Right lung (tissue), 10 donors: ENCODE measurements at places on chromosomes 3 and 15.
A peak's percentile ranks its signal among the peaks of the same experiment; 100 is the strongest.

GRCh38 chr15:40290918-40291574 lies 8.2 kb upstream of the ANKRD63 start:
- no peak for DNase-seq

GRCh38 chr3:98602078-98602678 lies 8.8 kb upstream of the CPOX start:
- peak; percentile 37 for DNase-seq

- no peak for DNase-seq
These were observed 56.3 kb downstream of the SLCO2A1 start for GRCh38 chr3:133973249-133973980.

GRCh38 chr15:25056484-25057425 lies 102.0 kb downstream of the SNRPN start:
- no peak for DNase-seq

DNA sequence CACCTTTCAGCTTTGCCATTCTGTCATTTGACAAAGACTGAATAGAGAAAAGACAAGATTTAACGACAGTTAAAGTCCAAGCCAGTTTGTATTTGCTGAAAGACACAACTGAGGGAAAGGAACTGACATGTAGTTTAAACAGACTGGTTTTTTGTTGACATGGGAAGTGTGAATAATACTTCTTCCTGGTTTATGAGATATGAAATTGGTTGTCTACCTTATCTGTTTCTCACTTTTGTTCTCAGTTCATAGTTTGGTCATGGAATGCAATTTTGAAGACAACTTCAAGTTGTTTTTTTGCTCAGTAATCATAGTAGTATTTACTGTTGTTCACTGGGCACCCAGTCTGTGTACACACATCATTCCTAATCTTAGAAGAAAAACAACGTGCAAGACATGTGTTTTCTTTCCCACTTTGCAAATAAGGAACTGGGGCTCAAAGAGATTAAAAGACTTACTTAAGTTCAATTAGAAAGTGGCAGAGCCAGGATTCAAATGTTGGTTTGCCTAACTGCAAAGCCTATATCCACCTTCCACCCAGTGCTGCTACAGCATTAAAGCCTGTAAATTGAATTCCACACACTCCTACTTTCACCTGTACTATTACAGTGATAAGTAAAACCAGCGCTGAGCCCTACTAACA lies 103.5 kb downstream of the LPP start:
- DNase-seq, result peak; percentile 21

GRCh38 chr15:86645925-86646500 lies 566.3 kb downstream of the AGBL1 start:
- DNase-seq, result no peak

DNA sequence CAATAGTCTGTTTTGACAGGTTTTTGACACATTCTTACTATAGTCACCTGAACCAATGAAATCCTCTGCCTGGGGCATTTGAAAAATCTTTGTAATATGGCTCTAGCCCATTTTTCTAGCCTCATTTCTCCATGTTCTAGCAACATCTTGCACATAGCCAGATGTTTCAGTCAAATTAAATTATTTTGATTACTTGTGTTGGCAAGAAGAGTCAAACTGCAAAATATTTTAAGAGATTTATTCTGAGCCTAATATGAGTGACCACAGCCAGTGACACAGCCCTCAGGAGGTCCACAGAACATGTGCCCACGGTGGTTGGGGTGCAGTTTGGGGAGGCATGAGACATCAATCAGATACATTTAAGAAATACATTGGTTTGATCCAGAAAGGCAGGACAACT lies 6.9 kb downstream of the IFT122 start:
- no peak for DNase-seq

GRCh38 chr3:129482721-129483120 lies 42.7 kb downstream of the IFT122 start:
- DNase-seq, result no peak

GRCh38 chr3:68162644-68163043 lies 508.2 kb upstream of the SUCLG2 start:
- peak; percentile 4 for DNase-seq

GRCh38 chr3:46895204-46895660 lies 17.7 kb downstream of the PTH1R start:
- no peak for DNase-seq

GRCh38 chr3:114143817-114144216 lies 35.0 kb downstream of the DRD3 start:
- no peak for DNase-seq

DNA sequence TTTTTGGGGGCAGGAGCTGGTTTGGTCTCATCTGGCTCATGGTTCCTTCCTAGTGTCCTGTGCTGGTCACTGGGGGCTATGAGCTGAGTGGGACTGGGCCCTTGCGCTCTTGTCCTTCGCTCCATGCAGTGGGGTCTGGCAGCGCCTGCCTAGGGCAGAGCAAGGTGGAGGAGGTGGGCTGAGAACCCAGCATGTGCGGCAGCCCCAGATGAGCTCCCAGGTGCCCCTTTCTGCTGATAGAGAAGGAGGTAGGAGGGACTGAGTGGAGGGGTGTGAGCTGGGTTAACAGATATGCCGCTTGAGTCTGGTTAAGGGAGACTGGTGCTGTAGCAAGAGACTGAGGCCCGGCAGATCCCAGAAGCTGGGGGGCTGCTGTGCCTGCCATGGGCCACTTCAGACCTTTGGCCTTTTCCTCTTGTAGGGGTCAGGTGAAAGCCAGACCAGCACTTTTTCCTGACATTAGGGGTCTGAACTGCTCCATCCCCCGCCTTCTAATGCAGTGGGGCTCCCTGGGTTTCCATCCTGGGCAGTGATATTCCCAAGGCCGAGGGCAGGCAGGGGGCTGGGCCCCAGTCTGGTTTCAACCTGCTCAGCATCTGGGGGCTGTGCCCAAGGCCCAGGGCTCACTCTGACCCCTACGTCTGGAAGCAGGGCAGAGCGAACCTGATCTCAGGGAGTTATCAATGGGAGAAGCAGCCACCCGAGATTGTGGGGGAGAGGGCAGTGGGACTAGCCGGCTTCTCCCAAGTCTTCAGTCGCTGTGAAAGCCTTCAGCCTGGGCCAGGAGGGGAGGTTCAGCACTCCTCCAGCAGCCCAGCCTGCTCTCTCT lies 62.9 kb upstream of the PRR23C start:
- DNase-seq, result no peak

- no peak for DNase-seq
These were observed 14.1 kb downstream of the ACKR2 start for GRCh38 chr3:42823351-42823750.

DNA sequence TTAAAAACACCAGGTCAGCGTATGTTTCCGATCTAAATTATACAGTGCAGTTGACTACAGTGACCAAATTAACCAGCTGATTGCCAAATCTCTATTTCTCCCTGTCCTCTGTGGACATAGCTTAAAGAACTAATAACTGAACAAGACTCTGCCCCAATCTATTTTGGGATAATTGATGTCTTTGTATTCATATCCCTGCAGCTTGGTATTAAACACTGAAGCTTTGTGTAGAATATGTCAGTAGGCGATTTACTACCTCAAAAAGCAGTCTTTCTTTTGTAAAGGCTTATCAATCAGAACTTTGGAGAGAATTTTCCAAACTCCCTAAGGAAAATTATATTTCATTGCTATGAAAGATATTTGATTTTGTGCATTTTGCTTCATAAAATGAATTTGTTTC lies 258.2 kb downstream of the SOX2 start:
- DNase-seq, result no peak

DNA sequence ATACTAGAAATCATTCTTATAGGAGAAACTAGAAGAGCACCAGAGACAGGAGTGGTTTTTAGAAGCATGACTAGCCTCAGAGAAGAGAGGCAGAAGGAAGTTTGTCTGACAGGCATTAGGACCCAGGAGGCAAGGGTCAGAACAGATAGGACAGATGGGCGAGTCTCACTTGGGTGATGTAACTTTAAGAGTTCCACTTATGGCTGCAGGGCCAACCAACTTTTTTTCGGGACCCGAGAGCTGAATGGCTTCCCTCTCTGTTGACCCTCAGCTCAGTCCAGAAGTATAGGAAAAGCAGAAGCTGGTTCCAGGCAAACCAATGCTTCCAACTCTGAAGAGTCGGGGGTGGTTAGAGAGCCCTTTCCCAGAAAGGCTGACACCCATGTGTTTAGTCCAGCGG lies 136.6 kb upstream of the SETMAR start:
- DNase-seq, result no peak

DNA sequence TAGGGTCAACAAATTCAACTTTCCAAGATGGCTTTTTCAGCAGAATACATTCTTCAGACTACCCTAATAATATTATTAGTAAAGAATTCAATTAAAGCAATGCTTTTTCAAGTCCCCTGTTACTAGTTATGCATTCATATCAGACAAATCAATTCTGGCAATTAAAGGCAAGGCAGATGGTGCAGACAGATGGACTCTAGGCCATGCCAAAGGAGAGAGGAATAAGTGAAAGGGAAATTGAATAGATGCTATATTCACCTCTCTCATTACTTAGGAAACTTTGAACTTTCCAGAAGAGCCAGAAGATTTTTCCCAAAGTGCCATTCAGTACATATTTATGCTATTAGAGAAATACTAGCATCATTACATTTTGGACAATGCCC lies 487.7 kb upstream of the RASGRP1 start:
- DNase-seq, result no peak

GRCh38 chr15:67024998-67025368 lies 40.4 kb upstream of the SMAD3 start:
- DNase-seq, result no peak
